Stimulated activated naive CD8-positive, alpha-beta T cell treated with anti-CD3 and anti-CD28 coated beads, Interleukin-15, Interleukin-2, amounts not matched to agents 100 U/mL and 50 U/mL, for 24 hours (primary cell): ENCODE measurements at places on chromosomes 2 and 18.

- DNase-seq: no peak
Measured at GRCh38 chr18:13264091-13265007, 45.8 kb downstream of the LDLRAD4 start.

- peak; percentile 27 for DNase-seq
Measured at GRCh38 chr2:20650393-20650876, 463 bp downstream of the HS1BP3 start.

DNA sequence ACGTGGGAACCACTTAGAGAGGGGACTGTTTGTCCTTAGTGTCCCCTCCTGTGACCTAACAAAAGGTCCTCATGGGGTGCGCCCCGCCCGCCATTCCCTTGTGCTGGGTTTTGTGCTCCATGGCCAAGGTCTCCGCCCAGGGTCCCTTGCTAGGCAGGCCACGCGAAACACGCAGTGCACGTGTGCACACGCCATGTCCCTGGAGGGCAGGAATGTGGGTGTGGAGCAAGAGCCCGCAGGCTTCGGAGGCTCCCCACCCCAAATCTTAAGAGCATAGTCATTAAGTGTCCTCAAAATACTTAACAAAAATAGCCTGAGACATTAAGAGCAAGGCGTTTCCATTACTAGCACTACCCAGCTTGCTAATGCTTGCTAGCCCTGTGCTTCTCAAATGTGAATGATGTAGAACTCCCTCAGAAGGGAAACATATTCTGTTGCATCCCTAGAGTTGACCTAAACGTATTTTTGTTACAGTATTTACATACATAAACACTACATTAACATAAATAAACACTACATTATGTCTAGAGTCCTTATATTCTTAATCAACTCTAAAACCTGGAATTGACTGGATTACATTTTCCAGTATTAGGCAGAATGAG lies 117.6 kb upstream of the APCDD1 start:
- DNase-seq: no peak

- no peak for DNase-seq
Measured at GRCh38 chr2:32008805-32009515, 1.8 kb downstream of the MEMO1 start.

DNA sequence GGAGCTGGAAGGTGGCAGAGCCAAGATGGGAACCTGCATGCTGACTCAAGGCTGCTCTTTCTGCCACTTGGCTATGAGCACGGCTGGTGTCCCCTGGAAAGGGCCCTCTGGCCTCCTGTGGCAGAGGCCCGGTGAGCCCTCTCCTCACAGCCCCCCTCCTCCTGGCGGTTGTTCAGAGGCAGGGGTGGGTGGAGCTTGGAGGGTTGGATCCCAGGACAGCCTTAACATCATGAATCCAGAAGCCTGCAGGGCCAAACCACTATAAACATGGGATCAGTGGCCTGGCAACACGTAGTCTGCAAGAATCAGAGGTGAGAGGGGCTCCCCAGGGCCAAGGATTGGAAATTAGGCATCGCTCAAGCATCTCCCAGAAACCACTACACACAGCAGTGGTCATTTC lies 48.5 kb upstream of the LOXHD1 start:
- DNase-seq: no peak

- DNase-seq: no peak
Measured at GRCh38 chr2:130353291-130354138, 2.3 kb upstream of the PTPN18 start.

DNA sequence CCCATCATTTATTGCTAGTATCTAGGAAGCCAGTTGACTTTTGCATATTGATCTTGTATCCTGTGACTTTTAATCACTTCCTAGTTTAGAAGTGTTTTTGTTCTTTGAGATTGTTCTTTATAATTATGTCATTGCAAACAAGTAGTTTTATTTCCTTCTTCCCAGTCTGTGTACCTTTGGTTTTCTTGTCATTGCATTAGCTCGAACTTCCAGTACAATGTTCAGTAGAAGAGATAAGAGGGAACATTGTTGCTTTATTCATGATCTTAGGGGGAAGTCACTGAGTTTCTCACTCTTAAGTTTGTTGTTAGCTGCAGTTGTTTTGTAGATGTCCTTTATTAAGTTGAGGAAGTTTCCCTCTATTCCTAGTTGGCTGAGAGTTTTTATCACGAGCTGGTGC lies 61.0 kb downstream of the TRAPPC12 start:
- no peak for DNase-seq

DNA sequence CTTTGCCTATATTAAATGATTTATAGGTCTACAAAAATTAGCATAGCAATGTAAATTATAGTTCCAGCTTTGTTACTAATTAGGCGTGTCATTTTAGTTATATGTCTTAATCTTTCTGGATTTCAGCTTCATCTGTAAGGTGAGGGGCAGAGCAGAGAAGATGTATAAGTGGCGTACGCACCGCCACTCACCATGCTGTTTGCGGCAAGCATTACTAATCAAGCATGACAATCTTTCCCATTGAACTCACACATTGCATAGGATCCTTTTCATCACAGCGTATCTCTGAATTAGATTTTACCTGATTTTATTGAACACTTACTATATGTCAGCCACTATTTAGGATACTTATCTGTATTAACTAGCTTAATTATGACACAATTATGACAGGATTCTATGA lies 183.6 kb upstream of the DLGAP1 start:
- DNase-seq: no peak

GRCh38 chr2:230864122-230864604 lies 579 bp upstream of the ITM2C start:
- DNase-seq: no peak

- no peak for DNase-seq
Measured at GRCh38 chr2:6372317-6372901, 493.3 kb downstream of the CMPK2 start.

- DNase-seq: no peak
Measured at GRCh38 chr2:66041902-66042657, 392.8 kb upstream of the MEIS1 start.

DNA sequence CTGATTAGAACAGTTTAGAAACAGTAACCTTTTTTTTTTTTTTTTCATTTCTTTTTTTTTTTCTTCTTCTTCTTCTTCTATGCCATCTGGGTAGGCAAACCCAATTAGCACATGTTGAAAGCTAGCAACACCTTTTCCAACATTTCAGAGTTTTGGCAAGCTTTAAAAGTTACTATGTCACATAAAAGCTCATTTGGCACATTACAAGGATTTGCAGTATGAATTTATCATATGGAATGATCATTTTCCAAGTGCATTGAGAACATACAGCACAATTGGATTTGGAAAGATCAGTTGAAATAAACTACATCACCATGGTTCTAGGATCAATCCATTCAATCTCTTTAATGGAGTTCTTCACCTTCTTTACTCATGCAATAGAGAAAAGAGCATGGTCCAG lies 847.0 kb downstream of the LRRTM4 start:
- DNase-seq: no peak

GRCh38 chr18:70260683-70261082 lies 28.2 kb upstream of the SOCS6 start:
- DNase-seq: no peak

GRCh38 chr18:5425721-5426120 lies 118.1 kb downstream of the EPB41L3 start:
- DNase-seq: no peak

DNA sequence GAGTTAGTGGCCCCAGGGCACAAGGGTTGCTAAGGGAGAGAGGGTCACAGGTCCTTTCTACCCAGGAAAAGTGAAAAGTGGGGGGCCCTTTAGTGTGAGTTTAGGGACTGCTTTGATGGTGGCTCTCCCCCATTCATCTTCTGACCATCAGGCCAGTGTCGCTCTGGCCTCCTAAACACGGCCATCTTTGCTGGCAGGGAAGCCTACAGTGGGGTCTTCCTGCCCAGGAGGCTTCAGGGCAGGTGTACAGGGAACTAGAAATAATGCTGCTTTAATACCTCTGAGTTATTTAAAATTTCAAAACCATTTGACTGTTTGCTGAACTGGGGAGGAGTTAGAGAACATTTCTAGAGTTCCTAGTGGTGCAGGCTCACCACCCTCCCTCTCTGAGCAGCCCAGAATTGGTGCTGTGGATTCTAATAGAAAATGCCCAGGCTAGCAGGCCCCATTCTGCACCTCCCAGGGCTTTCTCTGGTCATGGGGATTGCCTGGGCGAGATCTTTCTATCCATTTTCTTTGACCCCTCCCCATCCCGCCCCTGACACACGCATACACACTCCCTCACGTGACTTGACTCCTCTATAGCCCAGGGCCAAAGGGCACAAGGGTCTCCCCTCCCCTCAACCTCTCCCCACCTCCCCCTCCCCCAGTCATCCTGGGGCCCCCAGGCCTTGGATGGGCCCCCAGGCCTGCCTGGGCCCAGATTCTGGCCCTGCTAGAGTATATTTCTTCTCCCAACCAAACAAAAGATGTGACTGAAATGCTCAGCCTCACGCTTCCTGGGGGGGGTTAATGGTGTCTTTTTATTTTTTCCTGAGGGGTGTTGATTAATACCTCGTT lies 3.1 kb downstream of the PKDCC start:
- DNase-seq: no peak

DNA sequence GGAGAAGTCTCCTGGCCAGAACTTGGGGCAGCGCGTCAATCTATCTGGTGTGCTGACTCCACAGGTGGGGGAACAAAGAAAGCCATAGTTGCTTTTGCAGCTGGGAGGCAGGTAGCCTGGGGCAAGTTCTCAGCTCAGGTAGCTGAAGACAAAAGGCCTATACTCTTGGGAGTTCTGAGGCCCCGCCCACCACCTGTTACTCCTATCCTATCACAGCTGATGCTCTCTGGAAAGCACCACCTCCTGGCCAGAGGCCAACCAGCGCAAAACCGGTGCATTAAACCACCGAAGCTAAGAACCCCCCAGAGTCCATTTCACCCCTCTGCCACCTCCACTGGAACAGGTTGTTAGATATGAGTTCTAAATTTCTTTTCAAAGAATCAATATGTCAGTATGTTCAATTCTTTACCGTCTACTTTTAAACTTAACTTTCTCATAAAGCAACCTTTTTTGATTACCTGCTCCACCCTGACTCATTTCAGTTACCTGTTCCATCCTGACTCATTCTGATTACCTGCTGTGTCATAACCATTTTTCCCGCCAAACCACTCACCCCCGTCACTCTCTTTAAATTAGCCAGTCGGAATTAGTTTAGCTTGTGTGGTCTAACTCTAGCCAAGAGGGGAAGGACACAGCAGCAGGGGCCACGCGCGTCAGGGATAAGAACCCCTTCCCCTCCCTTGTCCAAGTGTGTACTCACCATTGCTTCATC lies 43.4 kb downstream of the UPP2 start:
- DNase-seq: no peak

DNA sequence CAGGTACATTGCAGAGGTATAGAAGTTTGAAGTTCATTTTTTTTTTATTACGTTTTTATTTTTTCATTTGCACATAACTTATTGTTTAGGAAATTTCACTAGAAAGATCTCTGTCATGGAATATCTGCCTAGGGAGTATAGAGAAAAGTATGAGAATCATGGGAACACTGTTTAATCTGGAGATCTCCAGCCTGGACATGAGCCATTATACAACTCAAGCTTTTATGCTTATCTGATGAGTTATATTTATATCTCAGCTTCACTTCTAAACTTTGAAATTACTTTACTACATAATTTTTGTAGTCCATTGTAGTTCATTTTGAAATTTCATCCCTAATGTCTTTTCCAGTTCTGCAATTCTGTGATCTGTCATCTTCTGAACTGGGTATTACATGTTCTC lies 515.6 kb downstream of the ERBB4 start:
- DNase-seq: no peak

- no peak for DNase-seq
Measured at GRCh38 chr2:54455131-54455562, 980 bp upstream of the SPTBN1 start.

GRCh38 chr2:47512581-47513083 lies 109.7 kb downstream of the MSH2 start:
- DNase-seq: no peak

DNA sequence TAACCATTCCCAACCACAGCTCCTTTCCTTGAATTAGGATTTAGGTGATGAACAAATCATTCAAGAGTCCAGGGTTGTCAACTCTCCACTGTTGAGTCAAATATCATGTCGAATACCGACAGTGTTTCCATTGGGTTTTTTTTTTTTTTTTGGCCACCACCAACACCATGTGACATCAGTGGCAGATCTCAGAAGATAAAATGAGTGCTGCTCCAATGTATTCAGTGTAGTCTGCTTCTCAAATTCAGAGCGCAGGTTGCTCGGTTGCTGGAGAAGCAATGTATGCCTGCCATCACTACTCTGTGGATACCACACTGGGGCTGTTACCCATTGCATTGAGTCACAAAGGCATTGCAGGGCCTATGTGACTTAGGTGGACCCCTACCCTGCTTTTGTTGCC lies 10.8 kb upstream of the ATL2 start:
- no peak for DNase-seq

DNA sequence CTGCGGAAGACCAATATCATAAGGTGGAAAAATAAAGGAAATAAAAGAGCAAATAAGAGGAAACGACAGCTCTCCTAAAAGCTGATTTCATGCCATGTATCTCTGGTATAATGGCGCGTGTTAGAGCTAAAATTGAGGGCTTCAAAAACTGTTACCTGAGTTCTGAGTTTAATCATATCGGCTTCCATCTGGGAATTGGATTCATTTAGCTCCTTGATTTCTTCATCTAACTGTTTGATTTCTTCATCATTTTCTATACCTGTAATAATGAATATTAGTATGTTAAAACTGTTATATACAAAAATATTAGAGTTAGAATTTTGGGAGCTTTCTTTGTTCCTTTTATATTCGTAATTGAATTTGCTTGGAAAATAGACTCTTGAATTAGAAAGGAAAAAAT lies 57.2 kb upstream of the PXDN start:
- no peak for DNase-seq

DNA sequence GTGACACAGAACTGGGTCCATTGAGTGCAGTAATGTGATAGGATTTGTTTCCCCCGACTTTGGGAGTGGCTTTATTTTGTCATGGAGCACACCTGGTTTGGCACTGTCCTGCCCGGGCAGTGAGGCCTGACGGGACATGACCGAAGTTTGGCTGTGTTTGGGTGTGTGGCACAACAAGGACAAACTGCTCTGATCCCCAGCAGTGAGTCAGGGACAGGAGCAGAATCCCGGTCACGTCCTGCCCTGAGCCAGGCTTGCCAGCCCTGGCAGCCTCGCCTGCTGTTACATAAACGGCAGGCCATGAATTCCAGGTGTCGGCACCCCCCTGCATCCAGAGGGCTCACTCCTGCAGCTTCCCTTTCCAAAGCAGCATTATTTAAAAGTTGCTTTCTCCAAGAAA lies 45.7 kb downstream of the IMPA2 start:
- DNase-seq: no peak
